Right atrium auricular region (tissue), 2 donors: ENCODE measurements at places on chromosomes 7 and 10.

DNA sequence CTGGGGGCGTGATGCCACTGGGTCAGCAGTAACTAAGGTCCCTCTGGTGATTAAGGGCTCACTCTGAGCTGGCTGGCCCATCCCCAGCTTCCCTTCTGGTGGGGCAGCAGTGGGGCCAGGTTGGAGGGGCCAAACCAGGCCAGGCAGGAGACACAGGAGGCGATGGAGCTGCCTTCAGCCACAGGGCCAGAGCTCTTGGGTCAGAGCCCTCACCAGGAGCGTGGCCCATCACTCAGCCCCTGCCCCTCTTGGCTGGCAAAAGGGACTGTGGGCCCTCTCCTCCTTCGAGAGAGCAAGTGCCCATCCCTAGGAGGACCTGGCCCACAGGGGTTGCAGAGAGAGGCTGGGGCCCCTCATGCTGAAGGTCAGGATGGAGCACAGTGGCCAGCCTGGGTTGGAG, 4.5 kb downstream of the KCNK18 start:
- DNase-seq = no peak

DNA sequence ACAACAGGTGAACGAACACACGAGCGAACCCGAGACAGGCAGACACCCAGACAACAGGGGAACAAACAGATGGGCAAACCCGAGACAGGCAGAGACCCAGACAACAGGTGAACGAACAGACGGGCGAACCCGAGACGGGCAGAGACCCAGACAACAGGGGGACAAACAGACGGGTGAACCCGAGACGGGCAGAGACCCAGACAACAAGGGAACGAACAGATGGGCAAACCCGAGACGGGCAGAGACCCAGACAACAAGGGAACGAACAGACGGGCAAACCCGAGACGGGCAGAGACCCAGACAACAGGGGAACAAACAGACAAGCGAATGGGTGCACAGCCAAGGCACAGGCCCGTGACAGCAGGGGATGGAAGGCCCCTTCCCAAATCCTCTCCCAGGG, 264.7 kb downstream of the ELFN1 start:
- DNase-seq = no peak

DNA sequence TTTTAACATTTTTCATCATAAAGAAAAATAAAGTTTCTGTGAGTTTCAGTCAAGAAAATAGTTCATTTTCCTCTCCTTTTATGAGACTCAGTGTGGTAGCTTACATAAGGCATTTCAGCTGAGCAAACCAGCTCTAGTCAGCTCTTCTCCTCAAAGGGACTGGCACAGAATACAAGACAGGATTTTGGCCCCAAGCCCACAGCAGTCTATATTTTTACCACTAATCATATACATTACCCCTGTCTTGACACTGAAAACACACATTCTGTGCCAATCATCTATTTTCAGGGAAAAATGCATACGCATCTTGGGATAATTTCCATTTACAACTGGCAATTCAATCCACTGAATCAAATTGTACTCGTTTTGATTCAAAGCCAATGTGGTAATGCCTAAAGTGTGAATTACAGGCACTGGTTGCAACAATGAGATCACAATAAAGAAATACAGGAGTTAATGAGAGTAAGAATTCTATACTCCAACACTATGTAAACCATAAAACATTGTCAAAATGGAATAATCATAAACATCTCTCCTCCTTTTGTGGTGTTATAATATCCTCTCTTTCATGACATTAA, 186.4 kb downstream of the CACNA2D1 start:
- no peak for DNase-seq

GRCh38 chr7:30078280-30078679, 50.1 kb downstream of the PLEKHA8 start:
- DNase-seq = no peak

DNA sequence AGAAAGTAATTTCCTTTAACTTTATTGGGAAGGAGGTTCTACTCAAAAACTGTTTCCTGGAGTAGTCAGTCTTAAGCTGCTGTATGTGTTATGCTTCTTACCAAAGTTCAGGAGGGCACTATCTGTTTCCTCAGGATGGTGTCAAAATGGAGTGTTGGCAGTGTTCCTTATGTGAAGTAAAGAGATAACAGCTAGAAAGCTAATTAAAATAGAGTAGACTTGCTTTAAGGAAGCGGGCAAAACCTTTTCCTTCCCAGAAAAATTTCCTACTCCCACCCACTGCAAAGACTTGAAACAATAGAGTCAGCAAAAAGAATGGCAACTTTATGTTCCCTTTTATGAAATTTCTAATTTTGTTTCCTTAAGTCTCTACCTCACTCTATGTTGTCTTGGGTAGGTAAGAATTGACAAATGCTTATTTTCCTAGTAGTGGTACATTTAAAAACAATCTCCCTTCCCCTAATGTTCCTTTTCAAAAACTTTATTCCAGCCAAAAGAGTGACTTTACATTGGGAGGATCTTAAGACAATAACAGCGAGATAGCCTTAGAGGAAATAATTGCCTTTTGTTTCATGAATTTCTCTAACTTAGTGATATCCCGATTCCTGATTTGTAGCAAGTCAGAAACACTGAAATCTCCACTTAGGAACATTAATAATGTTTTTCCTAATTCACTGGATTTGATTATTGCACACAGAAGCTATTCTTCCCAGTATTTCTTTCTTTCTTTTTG, 26.5 kb upstream of the ENTPD1 start:
- DNase-seq = no peak

- no peak for DNase-seq
Measured at GRCh38 chr7:81761031-81761430, 8.8 kb downstream of the HGF start.

DNA sequence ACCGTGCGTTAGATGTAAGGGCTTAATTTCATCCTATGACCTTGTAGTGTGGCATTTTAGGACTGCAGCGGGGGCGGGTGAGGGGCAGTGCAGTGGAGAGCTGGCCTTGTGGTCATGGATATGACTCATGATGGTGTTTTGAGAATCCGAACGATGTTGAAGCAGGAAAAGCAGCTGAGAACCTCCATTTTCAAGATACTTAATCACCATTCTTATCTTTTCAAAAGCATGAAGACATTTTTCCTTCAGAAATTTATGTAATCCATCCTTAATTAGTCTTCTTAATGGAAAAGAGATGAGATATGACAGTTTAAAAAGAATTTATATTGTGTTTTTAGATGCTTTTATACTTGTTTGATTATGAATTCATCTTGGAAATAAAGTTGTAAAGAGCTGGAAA, 9.6 kb downstream of the ATP5F1C start:
- no peak for DNase-seq

- no peak for DNase-seq
Measured at GRCh38 chr10:131155876-131156230, 155.7 kb downstream of the TCERG1L start.

- DNase-seq = no peak
Measured at GRCh38 chr7:90025771-90026170, 128.5 kb upstream of the STEAP1 start.

- DNase-seq = no peak
Measured at GRCh38 chr7:36100226-36100625, 52.8 kb upstream of the EEPD1 start.

DNA sequence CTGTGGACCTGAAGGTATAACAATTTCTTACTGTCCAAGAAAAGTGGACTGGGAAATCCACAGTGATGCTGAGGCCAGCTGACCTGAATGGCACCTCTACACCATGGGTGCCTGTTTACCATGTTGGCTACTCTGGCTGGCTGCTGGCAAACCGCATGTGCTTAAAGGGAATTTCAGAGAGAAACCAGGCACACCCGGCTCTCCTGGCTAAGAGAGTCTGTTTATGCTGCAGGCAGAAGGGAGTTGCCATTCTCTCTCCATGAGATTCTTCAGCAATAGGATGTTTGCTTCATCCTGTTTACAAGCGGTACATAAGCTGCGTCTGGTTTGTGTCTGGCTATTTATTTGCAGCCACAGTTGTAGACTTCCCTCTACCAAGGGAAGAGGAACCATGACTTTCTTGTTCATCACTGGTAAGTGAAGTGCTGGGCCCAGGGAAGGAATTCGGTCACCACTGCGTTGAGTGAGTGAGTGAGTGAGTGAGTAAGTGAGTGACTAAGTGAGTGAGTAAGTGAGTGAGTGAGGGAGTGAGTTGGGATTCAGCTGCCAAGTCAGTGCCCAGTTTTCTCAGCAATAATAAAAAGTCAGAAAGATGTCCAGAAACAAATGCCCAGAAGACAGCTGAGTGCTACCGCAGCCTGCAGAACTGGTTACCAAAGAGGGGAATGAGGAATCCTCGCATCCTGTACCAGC, 90.4 kb downstream of the COBL start:
- no peak for DNase-seq

DNA sequence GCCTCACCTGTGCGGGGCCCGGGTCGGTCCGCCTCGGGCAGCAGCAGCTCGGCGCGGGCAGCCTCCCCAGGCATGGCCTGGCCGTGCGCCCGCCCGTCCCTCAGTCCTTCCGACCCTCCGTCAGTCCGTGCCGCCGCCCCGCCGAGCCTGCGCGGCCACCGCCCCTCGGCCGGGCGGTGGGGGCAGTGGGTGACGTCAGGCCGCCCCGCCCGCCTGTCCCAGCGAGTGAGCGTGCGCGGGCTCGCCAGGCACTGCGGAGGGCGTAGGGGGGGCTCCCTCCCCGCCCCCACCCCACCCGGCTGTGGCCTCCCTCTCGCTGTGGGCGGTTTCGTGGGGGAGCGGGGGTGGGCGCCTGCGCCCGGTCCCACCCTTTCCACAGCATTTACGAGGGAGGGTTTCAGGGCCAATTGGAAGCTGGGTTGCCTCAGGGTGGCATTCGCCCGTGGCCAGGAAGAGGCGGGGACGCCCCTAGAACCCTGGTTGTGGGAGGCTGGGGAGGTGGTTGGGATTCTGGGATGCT, at the start of gene NACAD:
Gene NACAD (minus strand): TSS at position 149 of the 520 bp plus-strand sequence. CDS start 75 bp downstream, at position 74.
- no peak for DNase-seq

DNA sequence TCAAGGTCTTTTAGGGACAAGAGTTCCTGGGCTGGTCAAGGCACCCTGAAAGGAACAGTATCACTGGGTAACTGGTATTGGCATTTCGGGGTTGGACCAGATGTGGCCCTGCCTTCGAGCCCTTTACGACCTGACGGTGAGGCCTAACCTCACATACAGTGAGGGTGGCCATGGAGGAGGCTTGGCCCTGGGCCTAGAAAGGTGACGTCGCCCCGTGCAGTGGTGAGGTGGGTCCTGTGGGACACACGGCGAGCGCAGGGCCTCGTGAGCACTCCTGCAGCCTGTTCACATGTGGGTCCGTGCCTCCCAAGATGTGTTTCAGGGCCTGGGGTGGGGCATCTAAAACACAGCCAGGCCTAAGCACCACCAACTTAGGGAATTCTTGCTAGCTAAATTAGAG, 36.1 kb downstream of the CRHR2 start:
- peak; percentile 49 for DNase-seq

DNA sequence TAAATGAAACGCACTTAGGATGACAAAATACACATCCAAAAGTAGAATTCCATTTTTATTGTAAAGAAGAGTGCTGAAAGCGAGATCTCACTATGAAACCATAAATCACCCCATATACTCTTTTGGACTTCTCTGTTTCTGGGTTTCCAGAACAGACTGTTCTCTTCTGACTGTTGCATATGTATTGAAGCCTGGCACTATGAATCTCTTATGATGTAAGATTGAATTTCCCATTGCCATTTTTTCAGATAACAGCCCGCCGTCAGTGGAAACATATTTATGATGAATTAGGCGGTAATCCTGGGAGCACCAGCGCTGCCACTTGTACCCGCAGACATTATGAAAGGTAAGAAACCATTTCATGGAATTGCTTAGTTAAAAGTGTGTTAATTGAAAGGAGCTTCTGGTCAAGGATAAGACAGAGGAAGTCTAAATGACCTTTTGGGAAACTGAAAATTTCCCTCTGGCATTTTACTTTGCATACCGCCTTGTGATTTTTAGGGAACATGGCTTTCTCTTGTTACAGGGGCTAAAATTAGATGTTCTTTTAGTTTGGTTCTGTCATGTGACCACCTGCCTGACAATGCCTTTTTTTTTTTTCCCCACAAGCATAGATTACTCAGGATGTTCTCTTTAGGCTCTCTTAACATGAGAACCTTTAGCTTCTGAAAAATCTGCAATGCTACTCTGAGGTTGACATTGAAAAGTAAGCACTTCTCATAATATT, 168.1 kb downstream of the ARID5B start:
- DNase-seq = no peak

GRCh38 chr10:78699971-78700370, 368.8 kb upstream of the ZMIZ1 start:
- peak; percentile 30 for DNase-seq

GRCh38 chr10:133445268-133445732, 8.4 kb upstream of the SCART1 start:
- peak; percentile 38 for DNase-seq

DNA sequence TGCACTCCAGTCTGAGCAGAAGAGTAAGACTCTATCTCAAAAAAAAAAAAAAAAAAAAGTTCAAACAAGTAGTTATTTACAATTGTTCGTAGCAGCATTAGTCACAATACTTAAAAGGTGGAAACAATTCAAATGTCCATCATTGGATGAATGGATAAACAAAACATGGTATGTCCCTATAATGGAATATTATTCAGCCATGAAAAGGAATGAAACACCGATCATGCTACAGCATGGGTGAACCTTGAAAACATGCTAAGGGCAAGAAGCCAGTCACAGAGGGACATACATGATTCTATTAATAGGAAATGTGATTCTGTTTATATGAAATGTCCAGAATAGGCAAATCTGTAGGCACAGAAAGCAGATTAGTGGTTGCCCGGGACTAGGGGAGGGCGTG, 15.9 kb downstream of the DOCK1 start:
- DNase-seq = no peak

- no peak for DNase-seq
Measured at GRCh38 chr10:16408379-16408778, 28.4 kb upstream of the PTER start.

GRCh38 chr10:69337296-69338132, 59.2 kb downstream of the HK1 start:
- peak; percentile 83 for DNase-seq

DNA sequence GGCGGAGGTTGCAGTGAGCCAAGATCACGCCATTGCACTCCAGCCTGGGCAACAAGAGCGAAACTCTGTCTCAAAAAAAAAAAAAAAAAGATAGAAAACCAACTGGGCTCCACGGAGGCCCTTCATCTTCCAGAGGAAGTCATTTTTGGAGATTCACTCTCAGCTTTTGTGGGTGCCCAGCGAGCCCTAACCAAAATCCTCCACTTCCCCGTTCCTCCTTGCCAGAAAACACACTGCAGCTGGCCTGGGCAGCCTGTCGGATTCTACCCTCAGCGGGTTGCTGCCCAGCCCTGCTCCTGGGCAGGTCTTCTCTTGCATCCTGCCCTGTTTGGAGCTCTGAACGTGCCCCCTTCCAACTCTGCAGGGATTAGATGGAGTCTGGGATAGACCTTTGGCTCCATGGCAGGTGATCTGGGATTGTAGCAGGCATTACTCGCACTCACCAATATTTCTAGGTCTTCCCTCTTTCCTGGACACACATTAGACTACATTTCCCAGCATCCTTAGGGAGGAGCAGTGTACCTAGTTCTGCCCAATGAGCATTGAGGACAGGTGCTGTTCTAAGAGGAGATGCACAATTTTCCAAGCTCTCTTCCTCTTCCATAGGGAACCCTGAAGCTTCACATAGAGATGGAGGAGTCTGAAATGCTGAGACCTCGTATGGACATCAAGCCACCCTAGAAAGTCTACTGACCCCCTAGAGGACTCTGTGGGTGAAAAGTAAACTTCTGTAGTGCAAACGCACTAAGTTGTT, 4.6 kb downstream of the GRID2IP start:
- DNase-seq = no peak
